ENCODE measurements at places on chromosomes 2 and 18. TPM values are rescaled to one million over a fixed set of nuclear protein-coding genes. Genes with fewer than 3 reads are reported as not detected.

IMP4 gene
- 163 TPM for total RNA-seq

FAM237A gene
- total RNA-seq: not detected

MCEE gene
- total RNA-seq: 12.8 TPM

GALR1 gene
- not detected for total RNA-seq

YES1 gene
- total RNA-seq: 29.5 TPM

EVX2 gene
- total RNA-seq: not detected

BAZ2B gene
- 7.6 TPM for total RNA-seq

TAF1B gene
- 22.7 TPM for total RNA-seq

PFN4 gene
- 2.5 TPM for total RNA-seq

STON1 gene
- total RNA-seq: 0.39 TPM

GFPT1 gene
- 23.5 TPM for total RNA-seq

VWA3B gene
- not detected for total RNA-seq

TMEM178A gene
- total RNA-seq: 0.10 TPM

NEDD4L gene
- total RNA-seq: 42.1 TPM

ID2 gene
- 80.3 TPM for total RNA-seq

CDH19 gene
- 0.72 TPM for total RNA-seq

TDRD15 gene
- not detected for total RNA-seq

DGKD gene
- total RNA-seq: 76.3 TPM

MDH1 gene
- 244 TPM for total RNA-seq

TNFAIP6 gene
- total RNA-seq: 0.89 TPM

ADD2 gene
- 25.0 TPM for total RNA-seq

ANKRD53 gene
- 0.09 TPM for total RNA-seq

All from A549 treated with AZD2906 at 1 μM for 4 hours (cell line).